ENCODE measurements at places on chromosomes 12 and 14.

- no peak for DNase-seq
Measured at GRCh38 chr14:77151918-77152588, 10.5 kb upstream of the ZDHHC22 start.

DNA sequence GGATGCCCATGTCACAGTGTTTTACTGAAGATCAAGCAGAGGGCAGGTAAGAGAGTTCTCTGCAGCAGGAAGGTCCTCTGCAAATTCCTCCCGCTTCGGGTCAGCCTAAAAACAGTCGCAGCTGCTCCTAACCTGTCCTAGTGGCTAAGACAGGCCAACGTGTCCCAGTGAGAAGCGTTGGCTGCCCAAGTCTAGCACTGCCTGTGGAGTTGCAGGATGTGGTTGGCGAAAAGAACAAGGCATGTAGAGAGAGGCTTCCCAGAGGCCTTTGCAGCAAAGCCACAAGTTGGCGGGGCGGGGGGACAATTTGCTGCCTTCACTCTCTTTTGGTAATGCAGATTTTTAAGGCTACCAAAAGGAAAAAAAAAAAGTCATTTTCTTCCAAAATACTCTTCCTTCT, 340.1 kb downstream of the BCL11B start:
- no peak for DNase-seq

- no peak for DNase-seq
Measured at GRCh38 chr12:132132609-132133430, 11.3 kb downstream of the DDX51 start.

GRCh38 chr12:65306366-65307168, 28.1 kb downstream of the MSRB3 start:
- DNase-seq = no peak

DNA sequence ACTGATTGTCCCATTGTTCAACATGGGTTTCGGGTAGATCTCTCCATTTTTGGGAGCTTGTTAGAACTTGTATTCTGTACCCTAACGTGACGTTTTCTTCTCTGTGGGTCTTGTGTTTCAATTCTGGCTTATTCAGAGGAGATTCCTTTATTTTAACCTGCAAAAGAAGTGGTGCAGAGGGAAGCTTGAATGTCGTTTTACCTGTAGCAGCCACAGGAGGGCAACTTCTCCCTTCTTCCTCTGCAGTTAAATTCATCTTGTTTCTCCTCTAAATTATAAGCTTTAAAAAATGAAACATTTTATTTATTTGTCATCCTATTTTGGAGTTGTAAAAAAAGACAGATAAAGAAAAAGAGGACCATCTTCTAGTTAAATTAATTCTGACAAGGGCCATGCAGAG, 13.7 kb upstream of the CLEC4D start:
- no peak for DNase-seq

DNA sequence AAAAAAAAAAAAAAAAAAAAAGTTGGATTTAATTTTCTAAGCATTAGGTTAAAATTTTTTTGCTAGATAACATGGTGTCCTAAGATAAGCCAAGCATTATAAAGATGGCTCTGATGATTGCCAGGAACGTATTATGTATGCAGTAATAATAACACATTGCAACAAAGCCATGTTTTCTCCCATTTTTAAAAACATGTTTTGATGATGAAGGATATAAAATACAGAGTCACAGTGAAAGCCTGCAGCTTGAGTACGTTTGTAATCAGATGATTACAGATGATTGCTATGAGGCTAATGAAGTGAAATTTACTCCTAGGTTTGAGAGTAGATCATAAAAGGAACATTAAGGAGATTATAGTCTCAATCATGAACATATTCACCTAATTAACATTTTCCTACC, 13.3 kb upstream of the WDR89 start:
- DNase-seq = no peak

DNA sequence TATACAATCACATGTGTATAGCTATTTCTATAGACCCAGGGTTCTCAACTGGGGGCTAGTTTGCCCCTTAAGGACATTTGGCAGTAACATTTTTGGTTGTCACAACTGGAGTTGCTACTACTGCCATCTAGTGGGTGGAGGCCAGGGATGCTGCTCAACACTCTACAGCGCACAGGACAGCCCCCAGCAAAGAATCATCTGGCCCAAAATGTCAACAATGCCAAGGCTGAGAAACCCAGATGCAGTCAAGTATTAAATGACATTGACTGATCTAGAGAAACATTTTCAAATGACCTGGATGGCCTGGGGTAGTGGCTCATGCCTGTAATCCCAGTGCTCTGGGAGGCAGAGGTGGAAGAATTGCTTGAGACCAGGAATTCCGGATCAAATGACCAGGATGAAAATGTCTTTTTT, 5.8 kb downstream of the WSB2 start:
- no peak for DNase-seq

DNA sequence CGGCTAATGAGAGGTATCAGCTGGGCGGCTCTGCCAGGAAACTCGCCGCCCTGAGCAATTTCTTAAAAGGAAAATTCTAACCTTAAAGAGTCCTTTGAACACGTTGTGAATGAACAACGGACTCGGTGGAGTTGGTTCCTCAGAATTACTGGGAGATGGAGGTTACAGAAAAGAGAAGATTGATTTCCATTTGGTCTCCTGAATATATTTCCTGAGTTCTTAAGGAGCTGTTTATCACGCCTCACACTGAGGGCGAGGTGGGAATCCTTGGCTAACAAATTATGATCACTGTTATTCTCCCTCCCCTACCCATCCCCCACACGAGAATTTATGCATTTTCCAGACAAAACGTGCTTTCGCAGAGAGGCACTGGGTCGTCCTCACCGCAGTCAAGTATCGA, 194.5 kb upstream of the C14orf180 start:
- DNase-seq = no peak

DNA sequence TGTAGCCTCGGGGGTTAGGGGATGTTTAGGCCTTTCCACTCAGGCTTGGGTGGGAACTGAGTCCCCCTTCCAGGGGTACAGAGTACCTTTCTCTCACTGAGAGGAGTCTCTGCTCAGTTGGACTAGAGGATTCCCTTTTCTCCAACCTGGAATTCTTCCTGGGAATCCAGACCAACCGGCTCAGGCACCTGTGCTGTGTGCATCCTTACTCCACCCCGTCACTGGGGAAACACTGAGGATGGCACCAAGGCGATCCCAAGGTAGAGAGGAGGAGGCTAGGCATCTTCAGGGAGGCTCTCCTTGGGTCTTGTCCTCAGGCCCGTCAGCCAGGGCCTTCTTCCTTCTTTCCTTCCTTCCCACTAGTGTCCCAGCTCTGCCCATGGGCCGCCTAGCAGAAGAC, 871 bp upstream of the TGM1 start:
- DNase-seq = no peak

DNA sequence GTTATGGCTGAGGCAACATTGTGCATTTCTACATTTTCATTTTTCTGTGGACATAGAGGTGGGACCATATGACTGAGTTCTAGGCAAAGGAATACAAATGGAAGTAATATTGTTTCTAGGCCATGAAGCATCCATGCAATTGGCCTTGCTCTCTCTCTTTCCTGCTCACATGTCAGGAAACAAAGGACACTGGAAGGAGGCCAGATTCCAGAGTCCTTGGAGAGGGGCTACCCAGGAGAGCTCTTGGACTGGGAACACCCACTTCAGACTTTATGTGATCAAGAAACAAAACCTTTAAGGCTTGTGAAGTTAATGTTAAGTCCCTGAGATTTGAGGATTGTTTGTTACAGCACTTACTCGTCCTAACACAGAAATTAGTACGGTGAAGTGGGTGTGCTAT, 32.8 kb downstream of the PDZRN4 start:
- DNase-seq = no peak

- no peak for DNase-seq
Measured at GRCh38 chr12:68930178-68930577, 2.8 kb downstream of the CPM start.

DNA sequence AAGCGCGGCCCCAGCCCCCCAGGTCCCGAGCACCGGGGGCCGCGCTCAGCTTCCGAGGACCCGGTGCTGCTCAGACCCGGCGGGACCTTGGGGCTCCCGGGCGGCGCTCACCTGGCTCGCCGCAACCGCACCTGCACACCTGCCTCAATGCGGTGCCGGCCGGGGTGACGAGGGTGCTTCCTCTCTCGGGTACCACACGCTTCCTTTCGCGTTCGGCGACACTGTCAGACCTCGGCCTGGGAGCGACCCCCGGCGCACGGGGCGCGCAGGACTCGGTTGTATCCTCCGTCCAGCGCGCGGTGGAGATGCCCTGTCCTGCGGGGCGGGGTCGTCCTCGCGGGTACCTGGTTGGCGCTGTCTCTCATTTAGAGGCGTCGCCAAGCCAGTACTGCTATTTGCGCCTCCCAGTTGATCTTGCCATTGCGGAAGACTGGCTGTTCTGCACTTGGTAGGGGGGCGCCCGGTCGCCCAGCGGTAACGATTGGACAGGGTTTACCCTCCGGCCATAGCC, 718 bp downstream of the PACS2 start:
- DNase-seq = no peak

- DNase-seq = no peak
Measured at GRCh38 chr12:3901116-3901515, 27.9 kb upstream of the PARP11 start.

DNA sequence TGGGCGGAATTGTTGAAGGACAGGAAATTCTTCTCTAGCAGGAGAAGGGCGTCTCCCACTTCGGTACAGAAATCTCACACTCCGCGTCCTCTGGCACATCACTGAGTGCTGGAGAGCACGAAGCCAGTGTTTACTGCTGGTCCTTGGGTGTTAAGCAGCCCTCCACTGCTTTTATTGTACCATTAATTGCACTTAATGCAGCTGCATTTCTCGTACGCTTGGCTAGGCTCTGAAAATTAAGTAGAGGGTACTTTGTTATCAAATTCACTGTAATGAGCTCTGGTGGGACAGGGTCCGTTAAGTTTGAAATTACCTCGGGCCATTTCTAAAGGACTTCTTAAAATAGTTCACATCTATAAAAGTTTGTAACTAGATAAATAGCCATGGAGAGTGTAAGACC, 411.2 kb downstream of the NPAS3 start:
- no peak for DNase-seq

GRCh38 chr12:70759161-70759918, 122.1 kb upstream of the PTPRB start:
- no peak for DNase-seq

DNA sequence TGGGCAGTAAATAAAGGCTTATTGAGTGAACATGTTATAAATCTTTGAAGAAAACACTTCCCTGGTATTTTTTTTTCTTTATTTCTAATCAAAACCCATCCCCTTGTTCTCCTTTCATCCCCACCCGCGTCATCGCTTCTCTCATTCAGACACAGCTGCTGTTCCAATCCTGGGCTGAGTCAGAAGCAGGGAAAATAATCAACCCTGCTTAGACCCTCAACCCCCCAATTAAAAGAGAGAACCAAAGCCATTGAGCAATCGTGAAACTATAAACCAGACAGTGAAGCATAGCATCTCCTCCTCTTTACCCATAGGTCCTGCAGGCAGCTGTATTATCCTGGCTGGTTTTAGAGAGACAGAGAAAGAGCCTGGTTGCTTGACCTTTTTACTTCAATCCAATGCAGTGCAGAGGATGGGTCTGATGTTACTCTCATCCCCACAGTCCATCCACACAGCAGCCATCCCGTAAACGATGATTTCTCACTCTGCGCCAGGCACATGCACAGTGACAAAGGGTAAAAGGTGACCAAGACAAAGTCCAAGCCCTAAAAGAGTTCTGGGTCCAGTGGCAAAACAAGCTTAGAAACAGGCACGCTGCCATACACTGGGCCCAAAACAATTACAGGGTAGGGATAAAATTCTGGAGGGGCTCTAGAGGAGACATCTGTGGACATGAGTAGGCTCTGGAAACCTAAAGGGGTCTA, 238.3 kb downstream of the GALC start:
- no peak for DNase-seq

- peak; percentile 1 for DNase-seq
Measured at GRCh38 chr12:119375075-119375882, 40.8 kb downstream of the CCDC60 start.

DNA sequence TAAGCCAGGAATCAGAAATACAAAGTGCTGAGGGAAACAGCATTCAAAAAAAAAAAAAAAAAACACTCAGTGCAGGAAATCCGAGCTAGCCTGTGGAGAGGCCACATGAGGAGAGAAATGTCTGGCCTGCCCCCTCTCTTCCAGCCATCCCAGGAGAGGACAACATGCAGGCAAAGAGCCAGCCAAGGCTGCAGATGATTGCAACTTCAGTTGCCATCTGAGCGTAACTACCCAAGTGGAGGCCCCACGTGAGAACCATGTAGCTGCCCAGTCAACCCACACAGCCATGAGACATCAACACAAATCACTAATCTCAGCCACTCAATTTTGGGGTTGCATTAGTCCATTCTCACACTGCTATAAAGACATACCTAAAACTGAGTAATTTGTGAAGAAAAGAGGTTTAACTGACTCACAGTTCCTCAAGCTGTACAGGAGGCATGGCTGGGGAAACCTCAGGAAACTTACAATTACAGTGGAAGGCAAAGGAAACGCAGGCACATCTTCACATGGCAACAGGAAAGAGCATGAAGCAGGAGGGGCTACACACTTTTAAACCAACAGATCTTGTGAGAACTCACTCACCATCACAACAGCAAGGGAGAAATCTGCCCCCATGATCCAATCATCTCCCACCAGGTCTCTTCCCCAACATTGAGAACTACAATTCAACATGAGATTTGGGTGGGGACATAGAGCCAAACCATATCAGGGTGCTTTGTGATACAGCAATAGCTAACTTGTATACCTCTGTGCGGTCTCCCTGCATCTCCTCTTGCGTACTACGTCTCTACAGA, 161.1 kb downstream of the PIWIL1 start:
- DNase-seq = no peak

GRCh38 chr12:49796155-49796554, 32.1 kb downstream of the NCKAP5L start:
- DNase-seq = no peak

DNA sequence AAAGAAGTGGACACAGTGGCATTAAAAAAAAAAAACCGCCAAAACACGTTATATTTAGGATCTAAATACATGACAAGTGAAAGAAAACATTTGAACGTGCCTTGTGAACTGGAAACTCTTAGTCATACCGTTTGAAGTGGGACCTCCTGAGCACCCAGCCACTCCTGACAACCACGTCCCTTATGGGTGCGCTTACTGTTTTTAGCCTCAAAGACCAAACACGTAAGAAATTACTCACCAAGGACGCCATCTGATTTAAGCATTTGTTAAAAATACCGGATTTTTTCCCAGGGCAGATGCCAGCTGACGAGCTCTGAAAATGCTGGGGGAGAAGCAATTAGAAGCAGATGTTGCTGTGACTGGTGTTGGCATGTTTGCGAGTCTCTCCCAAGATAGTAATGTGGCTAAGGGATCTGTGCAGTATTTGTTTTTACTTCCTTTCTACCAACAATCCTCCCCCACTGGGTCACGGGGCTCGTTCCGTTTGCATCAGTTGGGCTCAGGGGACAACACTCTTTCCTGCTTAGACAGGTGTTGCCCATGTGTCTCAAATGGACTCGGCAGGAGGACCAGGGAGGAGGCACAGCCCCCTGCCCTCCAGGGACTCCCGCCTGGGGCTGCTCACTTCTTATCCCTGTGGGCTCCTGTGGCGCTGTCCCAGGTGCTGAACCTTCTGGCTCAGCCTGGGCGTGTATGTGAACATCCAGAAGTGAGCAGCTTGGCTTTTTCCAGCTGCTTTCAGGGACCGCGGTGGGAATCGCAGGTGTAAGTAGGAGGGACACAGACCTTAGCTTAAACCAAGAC, 101.0 kb downstream of the BEGAIN start:
- no peak for DNase-seq

- DNase-seq = no peak
Measured at GRCh38 chr14:95652690-95653089, 33.5 kb upstream of the TCL1B start.

- DNase-seq = no peak
Measured at GRCh38 chr14:63760014-63760413, 32.1 kb upstream of the SGPP1 start.

- no peak for DNase-seq
Measured at GRCh38 chr14:26216786-26217185, 381.0 kb downstream of the NOVA1 start.

Measured in hypothalamus (tissue), 51 donors.